ENCODE measurements at places on chromosomes 5 and 9.

DNA sequence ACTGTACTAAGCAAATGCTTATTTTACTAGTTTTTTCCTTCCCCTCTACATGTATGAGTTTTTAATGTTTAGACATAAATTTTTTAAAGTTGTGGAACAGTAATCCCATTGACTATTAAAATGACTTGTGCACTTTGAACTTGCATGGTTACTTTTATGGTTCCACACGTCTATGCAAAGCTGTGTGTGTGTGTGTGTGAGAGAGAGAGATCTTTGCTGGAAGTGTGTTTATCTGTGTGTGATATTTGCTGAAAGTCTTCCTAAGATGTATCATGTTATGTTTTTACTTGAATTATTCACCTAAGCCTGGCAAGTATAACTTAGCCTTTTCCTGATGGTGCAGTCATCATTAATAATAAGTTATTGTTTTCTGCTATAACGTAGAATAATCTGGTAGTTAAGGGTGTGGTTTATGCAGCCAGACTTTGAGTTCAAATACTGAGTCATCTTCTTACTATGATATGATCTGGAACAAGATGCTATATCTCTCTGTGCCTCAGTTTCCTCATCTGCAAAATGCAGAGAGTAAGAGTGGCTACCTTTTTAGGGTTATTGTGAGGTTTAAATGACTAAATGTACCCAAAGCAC is 138.6 kb downstream of the SMARCA2 start:
- no peak for DNase-seq

GRCh38 chr5:157080286-157080685 is 21.4 kb upstream of the HAVCR1 start:
- peak; percentile 8 for DNase-seq

DNA sequence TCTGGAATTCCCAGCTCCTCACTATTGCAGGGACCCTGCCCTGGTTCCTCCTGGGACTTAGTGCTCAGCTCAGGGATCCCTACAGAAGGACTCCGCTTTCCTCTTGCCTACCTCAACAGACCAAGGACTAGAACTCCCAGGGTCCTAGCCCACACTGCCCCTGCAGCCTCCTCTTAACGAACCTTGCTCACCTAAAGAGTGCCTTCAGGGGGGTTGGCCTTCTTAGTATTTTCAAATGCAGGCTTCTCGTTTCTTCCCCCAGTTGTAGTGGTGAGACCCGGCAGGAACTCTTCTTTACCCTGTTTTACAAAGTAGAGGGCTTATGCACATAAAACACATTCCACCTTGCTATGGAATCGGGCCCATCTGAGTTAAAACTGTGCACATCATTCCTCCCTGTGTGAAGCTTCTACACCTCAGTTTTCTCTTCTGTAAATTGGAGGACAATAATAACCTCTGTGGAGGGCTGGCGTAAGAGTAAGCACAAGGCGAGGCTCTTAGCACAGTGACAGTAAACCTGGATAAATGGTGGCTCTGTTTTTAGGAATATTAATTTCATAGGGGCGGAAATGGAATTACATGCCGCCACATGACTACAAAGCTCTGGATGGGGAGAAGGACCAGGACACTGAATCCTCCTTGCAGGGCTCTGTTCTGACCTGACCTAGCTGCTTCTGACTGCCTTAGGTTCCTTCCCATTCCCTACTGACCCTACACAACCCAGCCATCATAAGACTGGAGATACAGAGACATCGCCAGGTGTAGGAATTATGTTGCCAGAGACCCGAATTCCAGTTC is 3.8 kb upstream of the HAND1 start:
- no peak for DNase-seq

DNA sequence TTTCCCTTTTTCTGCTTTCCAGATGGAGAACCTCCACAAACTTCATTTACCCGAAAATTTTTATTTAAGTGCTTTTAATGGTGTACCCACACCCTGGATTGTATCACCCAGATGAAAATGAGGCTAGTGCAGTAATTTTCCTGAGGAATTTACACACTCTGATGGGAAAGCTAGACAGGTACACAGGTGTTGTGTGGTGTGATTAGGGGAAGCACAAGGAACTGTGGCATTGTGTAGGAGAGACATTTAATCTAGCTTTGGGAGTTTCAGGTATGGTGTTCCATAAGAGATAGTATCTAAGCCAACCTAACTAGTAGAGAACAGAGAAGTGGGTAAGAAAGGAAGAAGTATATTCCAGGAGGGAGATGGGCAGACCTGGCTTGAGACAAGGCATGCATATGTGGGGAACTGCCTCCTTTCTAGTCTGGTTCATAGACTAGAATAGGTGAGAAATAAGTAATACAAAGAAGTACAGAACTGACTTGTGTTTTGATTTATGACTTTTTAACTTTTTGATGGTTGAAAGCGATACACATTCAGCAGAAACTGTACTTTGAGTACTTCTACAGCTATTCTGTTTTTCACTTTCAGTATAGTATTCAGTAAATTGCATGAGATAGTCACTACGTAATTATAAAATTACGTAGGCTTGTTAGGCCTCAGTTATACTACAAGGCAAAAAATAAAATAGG is 22.9 kb upstream of the ROPN1L start:
- no peak for DNase-seq

GRCh38 chr5:171790408-171790807 is 4.8 kb downstream of the SMIM23 start:
- no peak for DNase-seq

DNA sequence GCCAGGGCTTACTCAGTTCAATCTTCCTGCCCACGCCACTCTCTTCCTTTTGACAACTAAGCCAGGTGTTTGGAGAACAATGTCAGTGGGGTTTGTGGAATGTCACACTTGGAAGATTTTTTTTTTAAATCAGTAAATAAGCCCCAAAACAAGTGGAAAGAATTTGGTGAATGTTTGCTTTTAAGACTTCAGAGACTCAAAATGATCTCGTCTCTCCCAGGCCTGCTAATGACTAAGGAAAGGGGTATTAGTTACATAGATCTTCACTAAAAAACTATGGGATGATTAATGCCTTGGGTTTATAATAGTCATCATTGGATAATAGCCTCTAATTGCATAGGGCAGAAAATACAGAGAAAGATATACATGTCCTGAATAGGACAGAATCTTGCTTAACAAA is 166.4 kb downstream of the DMRT2 start:
- DNase-seq: no peak

DNA sequence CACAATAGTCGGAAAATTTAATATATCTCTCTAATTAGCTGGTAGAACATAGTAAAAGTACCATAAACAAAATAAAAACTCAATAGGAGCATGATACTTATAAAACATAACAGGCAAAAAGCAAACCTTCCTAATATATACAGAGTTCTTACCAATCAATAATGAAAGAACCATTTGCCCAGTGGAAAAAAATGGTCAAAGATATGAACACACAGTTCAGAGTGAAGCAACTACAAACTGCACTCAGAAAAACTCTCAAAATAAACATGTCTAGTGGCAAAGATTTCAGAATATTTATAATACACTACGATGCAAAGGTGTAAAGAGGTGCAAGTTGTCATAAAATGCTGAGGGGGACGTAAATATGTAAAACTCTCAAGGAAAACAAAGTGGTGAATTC is 576.2 kb upstream of the CTNND2 start:
- no peak for DNase-seq

- DNase-seq: no peak
These were observed 184.0 kb downstream of the MED10 start for GRCh38 chr5:6194261-6194875.

- no peak for DNase-seq
These were observed 436.0 kb downstream of the ZNF608 start for GRCh38 chr5:124310453-124310852.

- no peak for DNase-seq
These were observed 5.8 kb downstream of the USP20 start for GRCh38 chr9:129841071-129841470.

DNA sequence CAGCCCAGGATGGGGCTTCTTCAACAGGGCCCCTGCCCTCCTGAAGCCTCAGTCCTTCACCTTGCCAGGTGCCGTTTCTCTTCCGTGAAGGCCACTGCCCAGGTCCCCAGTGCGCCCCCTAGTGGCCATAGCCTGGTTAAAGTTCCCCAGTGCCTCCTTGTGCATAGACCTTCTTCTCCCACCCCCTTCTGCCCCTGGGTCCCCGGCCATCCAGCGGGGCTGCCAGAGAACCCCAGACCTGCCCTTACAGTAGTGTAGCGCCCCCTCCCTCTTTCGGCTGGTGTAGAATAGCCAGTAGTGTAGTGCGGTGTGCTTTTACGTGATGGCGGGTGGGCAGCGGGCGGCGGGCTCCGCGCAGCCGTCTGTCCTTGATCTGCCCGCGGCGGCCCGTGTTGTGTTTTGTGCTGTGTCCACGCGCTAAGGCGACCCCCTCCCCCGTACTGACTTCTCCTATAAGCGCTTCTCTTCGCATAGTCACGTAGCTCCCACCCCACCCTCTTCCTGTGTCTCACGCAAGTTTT is 23.6 kb downstream of the PCDHGC5 start:
- DNase-seq: peak; percentile 80

GRCh38 chr9:95150903-95151302 is 166.6 kb downstream of the FANCC start:
- DNase-seq: no peak

DNA sequence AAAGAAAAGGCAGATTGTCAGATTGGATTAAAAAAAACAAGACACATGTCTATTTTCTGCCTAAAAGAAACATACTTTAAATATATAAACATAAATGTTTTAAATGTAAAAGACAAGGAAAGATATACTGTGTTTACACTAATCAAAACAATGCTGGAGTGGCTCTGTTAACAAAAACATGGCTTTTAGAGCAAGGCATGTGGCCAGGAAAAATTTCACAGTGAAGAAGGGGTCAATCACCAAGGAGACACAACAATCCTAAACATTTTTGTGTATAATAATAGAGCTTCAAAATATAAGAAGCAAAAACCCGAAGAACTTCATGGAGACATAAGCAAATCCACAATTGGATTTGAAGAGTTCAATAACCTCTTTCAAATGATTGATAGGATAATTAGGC is 18.5 kb upstream of the GADD45G start:
- DNase-seq: no peak

- DNase-seq: no peak
These were observed 120.9 kb upstream of the PITX1 start for GRCh38 chr5:135154961-135155360.

GRCh38 chr5:116998024-116998423 is 423.4 kb upstream of the SEMA6A start:
- no peak for DNase-seq

GRCh38 chr9:20753761-20754160 is 69.7 kb downstream of the FOCAD start:
- no peak for DNase-seq

GRCh38 chr5:41822036-41822435 is 48.2 kb downstream of the OXCT1 start:
- DNase-seq: no peak

DNA sequence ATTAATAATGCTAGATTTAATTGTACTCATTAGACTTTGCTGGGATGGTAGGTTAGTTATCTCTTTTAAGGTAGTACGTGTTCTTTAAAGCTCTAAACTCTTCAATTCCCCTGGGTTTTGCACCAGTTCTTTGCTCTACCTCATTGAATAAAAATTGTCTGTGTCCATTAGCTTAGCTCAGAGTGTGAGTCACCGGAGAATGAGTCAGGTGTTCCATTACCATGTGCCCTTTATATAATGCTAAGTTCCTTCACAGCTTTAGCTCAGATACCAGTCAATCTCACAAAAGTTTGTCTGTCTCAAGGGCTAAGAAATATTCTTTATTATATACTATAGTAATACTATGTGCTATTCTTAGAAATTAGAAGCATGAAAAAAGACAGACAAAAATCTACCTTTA is 339.4 kb downstream of the PRELID2 start:
- no peak for DNase-seq

DNA sequence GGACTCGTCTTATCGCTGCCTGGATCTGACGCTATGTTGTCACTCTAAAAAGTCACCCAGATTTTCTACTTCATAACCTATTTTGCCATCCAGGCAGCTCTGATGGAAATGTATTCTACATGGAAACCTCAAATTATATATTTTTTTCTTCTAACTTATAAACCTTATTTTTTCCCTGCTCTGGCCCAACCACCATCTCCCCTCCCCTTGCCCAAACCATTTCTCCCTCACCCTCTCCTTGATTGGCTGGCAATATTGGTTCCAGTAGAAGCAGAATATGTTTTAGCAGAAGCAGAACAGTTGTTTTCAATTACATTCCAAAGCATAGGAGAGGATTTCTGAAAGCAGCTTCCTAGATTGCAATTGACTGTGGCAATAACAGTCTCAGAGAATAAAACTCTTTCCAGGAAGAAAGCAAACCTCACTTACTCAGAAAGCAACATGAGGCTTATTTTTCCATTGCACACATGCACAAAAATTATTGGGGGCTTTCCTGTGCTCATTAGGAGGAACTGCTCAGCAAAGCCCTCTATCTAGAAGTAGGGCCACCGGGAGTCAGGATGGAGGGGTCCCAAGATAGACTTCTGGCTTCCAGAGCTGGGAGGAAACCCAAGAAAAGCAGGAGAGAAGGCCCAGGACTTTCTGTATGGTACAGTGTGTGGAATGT is 191.8 kb downstream of the ESM1 start:
- DNase-seq: no peak

- no peak for DNase-seq
These were observed 447.2 kb downstream of the PDE4D start for GRCh38 chr5:59446356-59446755.

- DNase-seq: no peak
These were observed 524.5 kb downstream of the TMEM38B start for GRCh38 chr9:106218854-106219253.

DNA sequence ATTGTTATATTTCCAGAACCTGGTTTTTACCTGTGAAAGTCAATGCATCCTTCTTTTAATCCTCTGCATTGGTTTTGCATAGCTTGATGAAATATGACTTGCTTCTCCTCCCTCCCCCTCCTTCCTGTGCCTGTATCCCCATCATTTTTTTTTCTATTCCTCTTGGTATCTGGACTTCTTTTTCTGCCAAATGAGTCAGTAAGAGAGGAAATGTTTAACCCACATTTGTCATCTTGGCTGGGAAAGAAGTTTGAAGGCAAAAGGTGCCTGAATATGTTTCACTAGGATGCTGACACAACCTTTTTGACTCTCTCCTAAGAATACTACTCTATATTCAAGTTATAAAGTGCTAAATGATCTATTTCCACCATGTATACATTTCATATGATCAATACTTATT is 35.5 kb upstream of the CDKN2B start:
- DNase-seq: no peak

GRCh38 chr9:120755044-120755443 is 38.2 kb downstream of the FBXW2 start:
- DNase-seq: no peak

DNA sequence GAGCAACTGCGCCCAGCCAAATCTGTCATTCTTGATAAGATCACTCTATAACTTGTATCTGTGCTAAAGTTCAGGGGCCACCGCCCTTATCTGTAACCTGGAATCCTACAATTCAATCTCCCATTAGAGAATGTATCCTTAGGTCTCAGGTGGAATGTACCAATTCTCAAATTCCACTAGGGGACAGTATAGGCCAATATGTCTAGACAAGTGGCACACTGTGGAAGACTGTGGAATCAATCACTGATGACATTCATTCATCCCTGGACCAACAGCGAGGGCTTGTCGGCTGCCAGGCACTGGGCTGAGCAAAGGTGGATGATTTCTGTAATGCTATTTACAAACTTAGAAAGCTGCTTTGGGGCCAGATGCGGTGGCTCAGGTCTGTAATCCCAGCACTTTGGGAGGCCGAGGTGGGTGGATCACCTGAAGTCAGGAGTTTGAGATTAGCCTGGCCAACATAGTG is 28.7 kb upstream of the MEGF9 start:
- no peak for DNase-seq

- DNase-seq: no peak
These were observed 260.4 kb downstream of the IRX1 start for GRCh38 chr5:3856036-3856435.

Measured in right kidney (tissue), 9 donors.